Eye (tissue), 1 donor: ENCODE measurements at places on chromosomes 11 and 22.

- DNase-seq, result no peak
Observed at GRCh38 chr22:22458387-22458786, 50.2 kb downstream of the ZNF280B start.

DNA sequence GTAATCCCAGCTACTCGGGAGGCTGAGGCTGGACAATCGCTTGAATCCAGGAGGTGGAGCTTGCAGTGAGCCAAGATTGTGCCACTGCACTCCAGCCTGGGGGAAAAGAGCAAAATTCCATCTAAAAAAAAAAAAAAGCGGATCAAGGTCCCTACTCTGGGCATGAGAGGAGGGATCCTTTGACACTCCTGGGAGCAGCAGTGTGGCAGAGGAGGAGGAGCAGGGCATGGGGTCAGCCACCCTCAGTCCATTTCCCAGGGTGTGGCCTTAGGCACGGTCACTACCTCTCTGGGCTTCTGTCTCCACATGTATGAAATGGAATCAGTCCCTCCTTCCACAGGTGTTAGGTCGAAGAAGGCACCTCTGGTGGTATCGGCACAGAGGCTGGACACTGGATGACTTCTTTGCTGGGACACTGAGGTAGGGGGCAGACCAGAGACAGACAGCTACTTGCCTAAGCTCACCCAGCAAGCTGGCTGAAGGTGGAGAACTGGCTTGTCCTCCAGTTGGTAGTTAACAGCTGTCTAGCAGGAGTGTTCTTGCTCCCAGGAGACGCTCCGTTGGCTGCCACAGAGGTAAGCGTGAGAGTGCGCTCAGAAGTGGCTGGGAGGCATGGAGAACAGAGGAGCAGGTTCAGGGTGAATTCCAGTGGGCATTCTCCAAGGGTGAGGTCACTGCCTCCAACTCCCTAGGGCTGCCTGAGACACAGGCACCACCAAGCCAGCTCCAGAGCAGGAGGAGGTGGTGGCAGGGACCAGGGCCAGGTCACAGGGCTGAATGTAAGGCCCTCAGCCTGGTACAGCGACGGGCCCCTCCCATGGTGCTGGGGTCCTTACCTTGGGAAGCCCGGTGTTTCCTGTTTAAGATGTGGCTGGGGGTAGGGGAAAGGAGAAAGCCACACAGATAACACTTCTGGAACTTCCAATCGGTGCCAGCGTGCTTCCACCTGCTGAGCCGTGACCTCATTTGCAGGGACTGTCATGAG, 19.5 kb downstream of the TXN2 start:
- DNase-seq, result peak; percentile 73

- no peak for DNase-seq
Observed at GRCh38 chr11:94459576-94459975, 34.1 kb downstream of the MRE11 start.

DNA sequence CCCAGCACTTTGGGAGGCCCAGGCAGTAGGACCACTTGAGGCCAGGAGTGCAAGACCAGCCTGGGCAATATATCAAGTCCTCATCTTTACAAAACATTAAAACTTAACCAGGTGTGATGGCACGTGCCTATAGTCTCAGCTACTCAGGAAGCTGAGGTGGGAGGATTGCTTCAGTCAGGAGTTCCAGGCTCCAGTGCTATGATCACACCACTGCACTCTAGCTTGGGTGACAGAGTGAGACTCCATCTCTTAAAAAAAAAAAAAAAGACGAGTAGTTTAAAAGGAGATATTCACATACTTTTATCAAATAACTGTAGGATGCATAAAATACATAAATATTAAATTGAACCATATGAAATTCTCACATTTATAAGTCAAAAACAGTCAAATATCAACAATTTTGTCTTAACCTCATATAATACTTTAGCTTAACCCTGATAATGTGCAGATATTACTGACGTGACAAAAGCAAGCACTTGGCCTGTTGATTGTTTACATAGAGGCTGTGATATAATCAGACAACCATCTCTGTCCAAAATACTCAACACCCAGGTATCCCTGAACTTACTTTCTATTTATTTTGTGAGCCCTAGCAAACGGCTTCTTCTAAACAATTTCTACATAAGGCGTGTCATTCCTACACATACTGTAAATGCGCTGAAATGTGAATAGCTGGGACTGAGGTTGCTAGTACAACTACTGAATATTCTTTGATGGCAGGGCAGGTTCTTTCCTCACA, 57.0 kb downstream of the PRCP start:
- no peak for DNase-seq

GRCh38 chr11:114832532-114833125, 154.3 kb downstream of the NXPE2 start:
- DNase-seq, result no peak

DNA sequence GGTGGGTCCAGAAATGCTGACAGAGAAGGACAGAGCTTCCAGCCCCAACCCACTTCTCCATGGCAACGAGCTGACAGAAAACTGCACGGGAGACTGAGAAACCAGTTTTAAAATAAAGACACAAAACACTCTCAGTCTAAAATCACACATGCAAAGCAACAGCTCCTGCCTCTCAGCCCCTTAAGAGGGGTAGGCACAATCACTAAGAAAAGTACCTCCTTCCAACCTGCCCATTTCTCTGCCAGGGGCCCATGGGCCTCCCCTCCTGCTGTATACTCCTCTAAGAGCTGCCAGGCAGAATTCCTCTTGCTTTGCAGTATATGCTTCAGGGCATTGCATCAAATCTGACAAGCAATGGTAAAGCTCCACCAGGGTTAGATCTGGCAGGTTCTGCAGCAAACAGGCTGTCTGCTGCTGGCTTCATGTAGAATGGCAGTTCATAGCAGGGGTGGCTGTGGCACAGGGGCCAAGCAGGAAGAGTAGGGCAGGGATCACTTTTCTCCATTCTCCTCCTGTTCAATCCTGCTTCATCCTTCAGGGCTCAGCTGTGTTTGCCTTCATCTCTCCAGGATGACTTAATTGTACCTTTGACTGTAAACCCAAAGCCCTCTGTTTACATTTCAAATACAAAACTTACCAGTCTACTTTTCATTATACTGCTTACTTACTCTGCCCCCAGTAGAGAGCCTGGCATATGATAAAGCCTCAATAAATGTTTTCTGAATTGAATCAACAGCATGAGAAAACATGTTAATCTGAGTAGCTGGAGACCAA, 77.7 kb downstream of the KCNC1 start:
- DNase-seq, result peak; percentile 62

DNA sequence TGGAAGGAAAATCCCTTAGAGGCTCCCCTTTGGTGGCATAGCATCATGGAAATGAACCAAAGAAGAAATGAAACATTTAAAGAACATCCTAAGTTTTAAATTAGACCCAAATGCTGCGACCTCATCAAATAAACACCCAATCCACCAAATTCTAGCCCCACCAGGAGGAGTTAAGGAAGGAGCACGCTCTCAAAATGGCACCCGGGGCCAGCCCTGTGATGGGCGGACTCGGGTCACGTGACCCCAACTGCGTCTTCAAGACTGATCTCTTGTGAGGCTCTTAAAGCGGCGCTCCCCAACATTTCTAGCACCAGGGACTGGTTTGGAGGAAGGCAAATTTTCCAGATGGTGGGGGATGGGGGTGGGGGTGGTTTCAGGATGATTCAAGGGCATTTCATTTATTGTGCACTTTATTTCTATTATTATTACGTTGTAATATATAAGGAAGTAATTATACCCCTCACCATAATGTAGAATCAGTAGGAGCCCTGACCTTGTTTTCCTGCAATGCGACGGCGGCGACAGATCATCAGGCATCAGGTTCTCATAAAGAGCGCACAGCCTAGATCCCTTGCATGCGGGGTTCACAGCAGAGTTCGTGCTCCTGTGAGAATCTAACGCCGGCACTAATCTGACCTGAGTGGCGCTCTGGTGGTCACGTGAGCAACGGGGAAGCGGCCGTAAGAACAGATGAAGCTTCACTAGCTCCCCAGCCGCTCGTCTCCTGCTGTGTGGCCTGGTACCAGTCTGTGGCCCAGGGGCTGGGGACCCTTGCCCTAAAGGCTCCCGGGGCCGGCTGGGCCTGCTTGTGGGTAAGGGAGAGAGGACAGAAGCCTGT, 90.6 kb upstream of the SLC22A12 start:
- peak; percentile 39 for DNase-seq

DNA sequence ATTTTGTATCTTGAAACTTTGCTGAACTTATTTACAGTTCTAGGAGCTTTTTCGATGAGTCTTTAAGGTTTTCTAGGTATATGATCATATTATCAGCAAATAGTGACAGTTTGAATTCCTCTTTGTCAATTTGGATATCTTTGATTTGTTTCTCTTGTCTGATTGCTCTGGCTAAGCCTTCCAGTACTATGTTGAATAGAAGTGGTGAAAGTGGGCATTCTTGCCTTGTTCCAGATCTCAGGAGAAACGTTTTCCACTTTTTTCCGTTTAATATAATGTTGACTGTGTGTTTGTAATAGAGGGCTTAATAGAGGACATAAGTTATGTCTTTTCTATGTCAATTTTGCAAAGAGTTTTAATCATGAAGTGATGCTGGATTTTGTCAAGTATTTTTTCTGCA, 124.3 kb downstream of the ZNF280B start:
- no peak for DNase-seq

DNA sequence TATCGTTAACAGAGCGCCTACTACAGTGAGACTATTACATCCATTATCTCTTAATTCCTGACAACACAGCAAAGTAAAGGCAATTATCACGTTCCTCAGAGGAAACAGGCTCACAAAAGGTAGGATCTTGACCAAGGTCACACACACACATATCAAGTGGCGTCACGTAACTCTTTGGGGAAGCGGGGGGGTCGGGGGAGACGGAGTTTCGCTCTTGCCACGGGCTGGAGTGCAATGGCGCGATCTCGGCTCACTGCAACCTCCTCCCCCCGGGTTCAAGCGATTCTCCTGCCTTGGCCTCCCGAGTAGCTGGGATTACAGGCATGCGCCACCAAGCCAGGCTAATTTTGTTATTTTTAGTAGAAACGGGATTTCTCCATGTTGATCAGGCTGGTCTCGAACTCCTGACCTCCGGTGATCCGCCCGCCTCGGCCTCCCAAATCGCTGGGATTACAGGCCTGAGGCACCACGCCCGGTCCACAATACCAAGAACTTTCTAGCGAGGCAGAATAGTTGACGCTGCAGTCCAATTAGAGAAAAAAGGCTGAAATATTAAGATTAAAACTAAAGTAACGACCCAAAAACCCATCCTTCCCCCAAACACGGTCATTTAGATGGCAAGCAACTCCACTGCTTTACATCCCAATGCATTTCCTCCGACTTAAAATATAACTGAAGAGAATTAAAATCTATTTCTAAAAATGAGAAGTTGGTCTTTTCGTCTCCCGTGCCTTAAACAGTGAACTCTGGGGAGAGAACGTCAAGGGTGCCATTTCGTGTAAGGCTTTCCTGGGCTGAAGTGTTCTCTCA, 1.2 kb downstream of the DDX17 start:
- peak; percentile 61 for DNase-seq

GRCh38 chr11:78074756-78075155, 4.9 kb downstream of the NDUFC2 start:
- DNase-seq, result no peak

GRCh38 chr11:124793466-124794278, 6.5 kb downstream of the MSANTD2 start:
- DNase-seq, result peak; percentile 63

GRCh38 chr22:38578505-38578904, 8.5 kb upstream of the DMC1 start:
- DNase-seq, result no peak

DNA sequence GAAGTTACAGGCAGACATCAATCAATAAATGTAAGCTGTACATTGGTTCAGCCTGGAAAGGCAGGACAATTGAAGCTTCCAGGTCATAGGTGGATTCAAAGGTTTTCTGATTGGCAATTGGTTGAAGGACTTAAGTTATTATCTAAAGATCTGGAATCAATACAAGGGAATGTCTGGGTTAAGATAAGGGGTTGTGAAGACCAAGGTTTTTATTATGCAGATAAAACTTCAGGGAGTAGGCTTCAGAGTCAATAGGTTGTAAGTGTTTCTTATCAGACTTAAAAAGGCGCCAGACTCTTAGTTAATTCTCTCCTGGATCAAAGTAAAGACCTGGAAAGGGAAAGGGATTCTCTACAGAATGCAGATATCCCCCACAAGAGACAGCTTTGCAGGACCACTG, 935.4 kb downstream of the TBC1D22A start:
- DNase-seq, result no peak

DNA sequence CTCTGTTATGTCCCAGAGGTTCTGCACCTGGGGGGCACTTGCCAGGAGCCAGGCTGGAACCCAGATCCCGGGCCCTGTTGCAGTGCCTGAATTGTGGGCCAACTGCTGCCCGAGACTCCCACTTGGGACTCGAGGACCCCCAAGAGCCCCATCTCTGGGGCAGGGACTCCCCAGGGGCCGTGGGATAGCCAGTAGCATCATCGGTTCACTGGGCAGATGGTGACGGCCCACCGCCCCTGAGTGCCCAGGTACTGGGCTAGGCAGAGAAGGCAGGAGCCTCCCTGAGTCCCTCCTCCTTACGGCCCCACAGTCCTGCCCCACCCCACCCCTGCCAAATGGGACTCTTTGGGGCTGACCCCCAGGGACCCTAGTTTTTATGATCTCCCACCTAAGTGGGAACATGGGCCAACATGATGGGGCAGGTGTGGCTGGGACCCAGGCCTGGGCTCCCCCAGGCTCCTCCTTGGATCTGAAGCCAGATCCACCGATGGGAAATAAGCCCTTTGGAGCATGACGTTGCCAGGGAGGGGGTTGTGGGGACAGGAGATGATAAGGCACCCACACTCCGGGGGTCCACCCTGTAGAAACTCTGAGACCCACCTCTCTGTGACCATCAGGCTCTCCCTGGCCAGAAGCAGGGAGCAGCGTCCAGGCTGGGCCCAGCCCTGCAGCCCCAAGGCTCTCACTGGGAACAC, 94.5 kb upstream of the FGF3 start:
- no peak for DNase-seq

- no peak for DNase-seq
Observed at GRCh38 chr11:69141742-69142141, 14.0 kb upstream of the SMIM38 start.

DNA sequence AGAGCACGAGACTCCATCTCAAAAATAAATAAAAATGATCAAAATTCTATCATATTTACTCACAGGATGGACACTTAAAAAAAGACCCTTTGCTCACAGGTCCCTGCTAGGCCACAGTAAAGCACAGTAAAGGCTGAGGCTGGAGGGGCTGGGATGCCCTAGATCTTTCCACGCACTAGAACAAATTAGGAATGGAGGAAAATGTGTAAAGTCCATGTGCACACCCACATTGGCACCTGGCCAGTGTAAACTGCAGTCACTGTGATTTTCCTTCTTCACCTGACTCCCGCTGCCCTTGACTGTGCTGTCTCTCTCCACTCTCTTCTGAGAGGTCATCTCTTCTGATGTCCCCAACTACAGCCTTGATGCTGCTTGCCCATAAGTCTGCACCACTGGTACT, 195.5 kb downstream of the EFCAB6 start:
- DNase-seq, result no peak
